Suppressor macrophage treated with lipopolysaccharide for 1 hour (primary cell): ENCODE measurements at places on chromosomes 12 and 14.

DNA sequence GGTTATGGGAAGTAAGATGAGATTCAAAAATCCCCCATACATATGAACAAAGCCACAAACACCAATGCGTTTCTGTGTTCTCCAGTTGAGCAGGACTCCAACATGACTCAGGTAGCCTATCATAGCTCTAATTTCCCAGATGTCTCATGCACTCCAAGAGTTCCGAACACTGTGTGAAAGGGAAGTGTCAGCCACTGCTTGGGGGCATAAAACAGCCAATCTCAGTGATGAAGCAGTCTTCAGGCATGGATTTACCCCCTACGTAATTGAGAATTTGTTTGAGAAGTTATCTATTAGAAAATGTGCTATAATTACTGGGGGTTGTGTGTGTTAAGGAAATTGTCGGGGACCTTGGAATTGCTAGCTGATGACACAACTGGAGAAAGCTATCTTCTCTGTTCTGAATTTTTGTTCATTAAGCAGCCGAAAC lies 153.9 kb upstream of the AVPR1A start:
- no peak for DNase-seq

DNA sequence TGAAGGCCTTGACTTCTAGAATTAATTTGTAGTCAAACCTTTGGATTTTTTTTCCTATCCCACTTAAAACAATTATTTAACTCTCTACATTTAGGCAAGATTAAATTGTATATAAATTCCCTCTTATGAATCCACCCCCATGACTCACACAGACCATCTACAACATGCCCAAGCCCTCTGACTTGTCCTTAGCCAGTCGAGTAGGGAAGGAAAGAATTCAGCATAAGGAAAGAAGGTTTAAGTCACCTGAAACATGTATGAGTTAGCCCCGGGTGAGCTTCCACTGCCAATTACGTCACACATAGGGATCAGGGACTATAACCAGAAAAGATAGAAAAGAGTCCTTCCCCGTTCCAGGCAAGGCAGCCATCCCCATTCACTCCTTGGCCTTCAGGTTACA lies 14.9 kb upstream of the RESF1 start:
- DNase-seq, result no peak

DNA sequence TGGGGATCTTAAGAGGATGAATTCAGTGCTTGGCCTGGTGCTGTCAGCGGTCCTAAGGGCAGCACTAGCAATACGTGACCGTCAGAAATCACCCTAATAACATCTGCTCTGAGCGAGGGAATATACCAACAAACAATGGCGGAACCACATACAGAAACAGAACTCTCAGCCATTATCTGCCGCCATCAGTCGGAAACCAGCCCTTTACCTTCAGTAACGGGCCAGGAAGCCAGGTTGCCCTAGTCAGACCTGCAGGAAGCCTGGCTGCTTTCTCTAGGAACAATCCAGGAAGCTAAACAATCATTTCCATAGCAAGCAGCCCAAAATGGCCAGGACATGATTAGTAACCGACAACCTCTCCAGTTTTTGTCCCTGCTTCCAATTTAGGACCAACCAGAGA lies 5.6 kb downstream of the CDCA4 start:
- no peak for DNase-seq

GRCh38 chr12:53231921-53232645 lies at the start of gene RARG:
RARG (minus strand) TSS chr12:53232209; CDS start chr12:53227545, 4,664 bp downstream.
- DNase-seq, result peak; percentile 43

DNA sequence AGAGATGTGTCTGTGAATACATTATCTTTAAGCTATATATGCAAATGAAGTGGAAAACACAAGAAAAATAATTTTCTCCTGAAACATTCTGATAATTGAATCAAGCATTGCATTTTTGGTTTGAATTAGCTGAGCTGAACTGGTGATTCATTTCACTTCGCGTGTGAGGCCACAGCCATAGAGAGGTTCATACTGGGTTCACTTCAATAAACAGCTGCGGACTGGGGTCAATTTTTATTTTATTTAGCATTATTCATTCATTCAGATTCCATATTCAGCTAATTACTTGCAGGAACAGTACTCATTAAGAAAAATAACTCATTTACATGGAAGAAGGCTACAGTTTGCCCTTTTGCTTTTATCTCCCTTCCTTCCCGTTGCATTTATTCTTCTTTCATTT lies 195.2 kb upstream of the LRIG3 start:
- DNase-seq, result no peak

GRCh38 chr12:108738170-108738569 lies 6.9 kb upstream of the CORO1C start:
- DNase-seq, result peak; percentile 57

DNA sequence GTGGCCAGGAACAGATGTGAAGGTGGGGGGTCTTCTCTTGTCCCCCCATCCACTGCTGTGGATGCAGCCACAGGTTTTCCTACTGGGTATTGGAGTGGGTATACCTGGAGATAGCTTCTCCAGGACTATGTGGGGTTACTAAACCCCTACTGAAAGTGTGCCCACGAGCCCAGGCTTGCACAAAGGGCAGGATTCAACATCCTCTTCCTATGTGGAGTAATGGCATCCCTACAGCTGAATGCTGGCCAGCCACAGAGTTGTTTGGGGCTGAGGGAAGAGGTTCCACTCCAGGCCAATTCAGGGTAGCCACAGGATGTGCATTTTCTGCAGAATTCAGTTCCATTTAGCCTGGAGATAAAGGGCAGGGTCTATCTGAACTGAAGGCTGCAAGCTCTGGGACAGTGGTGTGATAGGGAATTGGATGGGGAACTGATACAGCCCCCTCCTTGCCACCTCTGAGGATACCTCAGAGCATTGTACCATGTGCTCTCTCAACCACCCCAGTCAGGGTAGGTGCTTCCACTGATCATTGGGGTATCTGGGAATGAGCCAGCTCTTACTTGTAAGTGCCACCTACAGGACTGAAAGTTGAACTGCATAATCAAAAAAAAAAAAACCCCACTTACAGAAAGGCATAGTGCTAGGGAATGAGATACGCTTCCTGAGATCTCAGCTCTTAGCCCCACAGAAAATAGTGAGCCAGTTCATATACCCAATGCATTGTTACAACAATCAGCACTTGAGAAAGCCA lies 187.1 kb downstream of the KITLG start:
- DNase-seq, result peak; percentile 61

- DNase-seq, result no peak
These were observed 7.1 kb downstream of the CCER1 start for GRCh38 chr12:90947869-90948268.

GRCh38 chr12:47648056-47648579 lies 57.7 kb downstream of the RPAP3 start:
- DNase-seq, result no peak

- no peak for DNase-seq
These were observed 417.1 kb downstream of the AEBP2 start for GRCh38 chr12:19856389-19856788.

GRCh38 chr12:14883686-14884085 lies 2.0 kb downstream of the MGP start:
- no peak for DNase-seq

DNA sequence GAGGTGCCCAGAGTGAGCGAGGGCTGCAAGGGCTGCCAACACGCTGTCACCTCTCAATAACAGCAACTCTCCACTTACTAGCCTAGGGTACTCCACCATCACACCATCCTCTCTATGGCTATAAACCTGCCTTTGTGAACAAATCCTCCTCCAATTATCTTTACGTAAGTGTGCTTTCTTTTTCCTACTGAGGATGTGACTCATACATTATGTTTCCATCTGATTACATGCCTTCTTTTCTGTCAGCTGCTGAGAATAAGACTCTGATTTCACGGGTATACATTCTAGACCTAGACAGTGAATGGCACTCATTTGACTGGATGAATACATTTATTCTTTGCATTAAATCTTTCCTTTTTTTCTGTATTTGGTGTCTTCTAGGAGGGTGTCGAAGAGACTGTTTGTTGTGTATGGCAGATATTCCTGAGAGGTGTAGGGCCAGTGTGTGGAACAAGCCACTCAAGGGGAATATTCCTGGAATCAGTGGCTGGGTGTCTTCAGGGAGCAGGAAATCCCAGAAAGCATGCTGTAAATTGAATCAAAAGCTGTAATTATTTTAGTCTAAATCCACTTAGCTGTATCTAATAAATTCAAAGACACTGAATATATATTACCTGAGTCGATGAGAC lies 327.3 kb upstream of the TMTC1 start:
- DNase-seq, result no peak

GRCh38 chr12:89370421-89370831 lies 18.1 kb upstream of the DUSP6 start:
- peak; percentile 46 for DNase-seq
